ENCODE measurements at places on chromosomes 16 and 17.

- no peak for DNase-seq
Observed at GRCh38 chr17:64126918-64127317, 3.0 kb downstream of the ERN1 start.

DNA sequence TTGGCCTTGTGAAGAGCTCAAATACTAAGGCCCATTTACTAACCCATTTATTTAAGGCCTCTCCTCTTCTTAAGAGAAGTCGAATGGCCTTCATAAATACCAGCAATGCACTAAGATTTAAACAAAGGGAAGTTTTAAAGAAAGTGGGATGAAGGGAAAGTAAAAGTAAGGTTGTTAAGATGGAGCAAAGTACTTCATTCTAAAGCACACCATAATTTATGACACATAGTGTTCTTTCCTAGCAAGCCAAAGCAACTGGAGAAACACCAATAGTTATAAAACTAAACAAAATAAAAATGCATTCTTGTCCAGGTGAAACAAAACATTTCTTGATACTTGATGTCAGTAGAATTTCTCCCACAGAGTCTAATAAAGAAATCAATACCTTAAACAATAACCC lies 27.9 kb downstream of the CDH11 start:
- no peak for DNase-seq

DNA sequence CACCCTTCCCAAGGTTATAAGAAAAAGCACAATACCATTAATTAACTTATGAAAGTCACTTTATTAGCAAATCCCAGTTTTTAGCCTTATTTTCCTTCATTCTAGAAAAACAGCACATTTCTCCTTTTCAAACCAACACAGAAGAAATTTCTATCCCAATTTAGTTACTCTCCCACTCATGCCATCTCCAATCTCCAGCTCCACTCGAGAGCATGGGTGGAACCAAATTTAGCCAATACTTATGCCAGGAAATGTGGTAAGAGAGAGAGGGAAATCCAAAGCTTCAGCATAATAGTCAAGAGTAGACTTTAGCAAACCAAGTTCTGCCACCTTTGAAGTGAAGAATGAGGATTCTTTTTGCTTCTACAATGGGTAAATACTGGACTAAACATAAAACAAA lies 288.8 kb downstream of the KIF2B start:
- no peak for DNase-seq

- DNase-seq, result no peak
Observed at GRCh38 chr17:53046781-53047180, 775.9 kb upstream of the KIF2B start.

DNA sequence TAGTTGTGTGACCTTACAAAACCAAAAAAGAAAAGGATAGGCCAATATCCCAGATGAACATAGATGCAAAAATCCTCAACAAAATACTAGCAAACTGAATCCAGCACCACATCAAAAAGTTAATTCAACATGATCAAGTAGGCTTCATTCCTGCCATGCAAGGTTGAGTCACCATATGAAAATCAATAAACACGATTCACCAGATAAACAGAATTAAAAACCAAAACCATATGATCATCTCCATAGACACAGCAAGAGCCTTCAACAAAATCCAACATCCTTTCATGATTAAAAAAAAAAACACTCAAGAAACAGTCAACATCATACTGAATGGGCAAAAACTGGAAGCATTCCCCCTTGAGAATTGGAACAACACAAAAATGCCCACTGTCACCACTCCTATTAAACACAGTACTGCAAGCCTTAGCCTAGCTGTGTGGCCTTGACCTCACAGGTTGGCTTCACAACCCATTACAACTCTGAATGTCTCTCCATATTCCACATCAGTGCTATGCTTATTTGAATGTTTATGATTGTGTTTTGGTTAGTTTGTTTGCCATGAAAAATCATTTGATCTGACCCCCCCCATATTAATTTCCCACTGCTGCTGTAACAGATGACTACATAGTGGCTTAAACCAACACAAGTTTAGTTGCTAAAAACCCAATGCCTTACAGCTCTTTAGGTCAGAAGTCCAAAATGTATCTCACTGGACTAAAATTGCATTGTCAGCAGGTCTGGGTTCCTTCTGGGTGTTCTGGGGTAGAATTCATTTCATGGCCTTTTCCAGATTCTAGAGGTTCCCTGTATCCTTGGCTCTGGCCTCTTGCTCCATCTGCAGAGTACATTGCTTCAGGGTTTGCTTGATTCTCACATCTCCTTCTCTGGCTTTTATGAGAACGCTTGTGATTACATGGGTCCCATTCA lies 257.1 kb upstream of the DYNLRB2 start:
- DNase-seq, result no peak

- no peak for DNase-seq
Observed at GRCh38 chr16:57349212-57350031, 9.2 kb upstream of the CCL22 start.

- no peak for DNase-seq
Observed at GRCh38 chr17:42520540-42520951, 15.5 kb upstream of the NAGLU start.

GRCh38 chr16:473046-474043 lies 47.9 kb downstream of the RAB11FIP3 start:
- no peak for DNase-seq

- peak; percentile 44 for DNase-seq
Observed at GRCh38 chr17:75896415-75897159, at the start of gene TRIM65. Gene TRIM65 (minus strand): TSS chr17:75896951. CDS start chr17:75896937, 14 bp downstream.

DNA sequence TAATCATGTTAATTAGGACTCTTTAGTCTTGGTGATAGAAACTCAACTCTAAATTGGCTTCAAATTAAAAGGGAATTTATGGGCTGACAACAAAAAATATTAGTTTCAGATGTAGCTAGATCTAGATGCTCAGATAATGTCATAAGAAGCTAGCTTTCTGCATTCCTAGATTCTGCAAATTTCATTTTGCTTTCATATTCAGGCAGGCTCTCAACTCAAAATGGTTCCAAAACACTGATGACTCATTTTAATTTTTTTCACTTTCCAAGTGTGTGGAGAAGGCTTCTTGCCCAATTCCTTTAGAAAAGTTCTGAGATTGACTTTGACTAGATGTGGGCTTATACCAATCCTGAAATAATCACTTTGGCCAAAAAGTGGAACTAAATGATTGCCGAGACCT lies 236.7 kb upstream of the GOT2 start:
- no peak for DNase-seq

GRCh38 chr17:76911299-76912017 lies 43.3 kb downstream of the MGAT5B start:
- DNase-seq, result no peak

DNA sequence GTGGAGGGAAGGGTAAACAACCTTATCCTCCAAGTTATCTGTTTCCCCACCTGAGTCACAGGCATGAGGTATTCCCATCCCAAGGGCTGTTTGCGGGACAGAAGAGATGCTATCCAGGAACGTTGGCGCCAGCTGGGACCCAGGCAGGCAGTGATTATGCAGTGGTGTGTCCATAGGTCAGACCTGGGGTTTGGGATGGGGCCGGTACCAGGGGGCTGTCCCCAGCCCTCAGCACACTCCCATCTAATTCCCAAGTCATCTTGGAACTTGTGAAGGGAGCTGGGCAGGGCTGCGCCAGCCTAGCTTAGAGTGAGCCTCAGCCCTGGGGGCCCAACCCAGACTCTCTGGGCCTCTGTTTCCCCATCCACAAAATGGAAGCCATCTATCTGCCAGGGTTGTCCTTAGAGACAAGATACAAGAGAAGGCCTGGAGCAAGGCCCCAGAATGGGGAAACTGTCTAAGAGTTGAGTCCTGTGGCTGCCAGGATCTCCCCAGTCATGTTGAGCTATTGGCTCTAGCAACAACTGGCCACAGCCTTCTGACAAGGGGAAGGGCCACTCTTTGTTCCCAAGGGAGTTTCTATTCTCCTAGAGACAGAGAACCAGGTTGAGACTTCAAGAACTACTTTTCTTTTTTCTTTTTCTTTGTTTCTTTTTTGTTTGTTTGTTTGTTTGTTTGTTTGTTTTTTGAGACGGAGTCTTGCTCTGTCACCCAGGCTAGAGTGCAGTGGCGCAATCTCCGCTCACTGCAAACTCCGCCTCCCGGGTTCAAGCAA lies 9.8 kb upstream of the JUP start:
- no peak for DNase-seq

DNA sequence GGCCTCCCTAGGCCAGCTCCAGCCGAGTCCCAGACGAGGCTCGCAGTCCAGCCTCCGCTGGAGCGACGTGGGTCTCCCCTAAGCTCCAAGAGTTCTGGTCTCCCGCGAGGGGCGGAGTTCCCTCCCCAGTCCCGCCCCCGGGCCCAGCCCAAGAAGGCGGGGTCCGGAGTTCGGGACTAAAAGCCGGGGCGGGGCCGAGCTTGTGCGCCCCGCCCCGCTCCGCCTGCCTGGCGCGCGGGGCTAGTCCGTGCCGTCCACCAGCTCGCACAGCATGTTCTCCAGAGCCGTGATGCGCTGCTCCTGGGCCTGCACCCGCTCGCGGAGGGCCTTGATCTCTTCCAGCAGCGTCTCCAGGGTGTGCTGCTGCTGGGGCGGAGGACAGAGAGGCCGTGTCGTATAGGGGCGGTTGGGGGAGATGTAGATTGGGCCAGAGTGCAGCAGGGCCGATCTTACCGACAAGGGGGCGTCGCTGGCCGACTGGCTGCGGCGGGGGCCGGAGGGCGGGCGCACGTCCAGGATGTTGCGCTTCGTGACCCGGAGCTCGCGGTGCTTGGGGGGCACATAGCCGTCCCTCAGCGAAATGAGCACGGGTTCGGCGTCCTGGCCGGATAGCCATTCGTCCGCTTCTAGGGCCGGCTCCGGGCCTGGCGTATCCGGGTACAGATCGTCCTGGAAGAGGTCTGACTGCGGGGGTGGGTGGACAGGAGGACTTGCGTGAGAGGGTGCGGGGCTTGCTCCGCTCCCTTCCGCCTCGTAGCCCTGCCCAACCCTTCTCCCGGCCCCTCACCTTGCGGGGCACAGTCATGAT lies 7.0 kb downstream of the CORO6 start:
- peak; percentile 88 for DNase-seq

GRCh38 chr17:36072431-36073121 lies 8.5 kb downstream of the CCL18 start:
- DNase-seq, result no peak

GRCh38 chr16:4071686-4072561 lies 44.3 kb downstream of the ADCY9 start:
- DNase-seq, result no peak

GRCh38 chr17:74119049-74119580 lies 84.4 kb upstream of the RPL38 start:
- DNase-seq, result no peak

DNA sequence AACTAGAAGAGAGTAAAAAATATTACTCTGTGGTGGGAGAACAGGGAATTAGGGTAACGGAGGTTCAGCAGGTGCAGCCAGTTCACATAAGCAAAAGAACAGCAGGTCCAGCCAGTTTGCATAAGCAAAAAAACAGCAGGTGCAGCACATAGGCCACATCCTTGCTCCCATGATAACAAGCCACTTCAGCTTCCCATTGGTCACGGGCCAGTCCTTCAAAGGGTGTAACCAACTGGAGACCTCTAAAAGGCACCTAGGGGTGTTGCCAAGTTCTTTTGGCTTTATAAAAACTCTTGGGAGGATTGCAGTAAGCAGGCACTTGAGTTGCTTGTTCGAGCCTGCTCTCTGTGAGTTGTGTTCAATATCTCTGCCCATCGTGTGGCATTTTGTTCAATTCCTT lies 488.1 kb downstream of the XYLT1 start:
- DNase-seq, result no peak

DNA sequence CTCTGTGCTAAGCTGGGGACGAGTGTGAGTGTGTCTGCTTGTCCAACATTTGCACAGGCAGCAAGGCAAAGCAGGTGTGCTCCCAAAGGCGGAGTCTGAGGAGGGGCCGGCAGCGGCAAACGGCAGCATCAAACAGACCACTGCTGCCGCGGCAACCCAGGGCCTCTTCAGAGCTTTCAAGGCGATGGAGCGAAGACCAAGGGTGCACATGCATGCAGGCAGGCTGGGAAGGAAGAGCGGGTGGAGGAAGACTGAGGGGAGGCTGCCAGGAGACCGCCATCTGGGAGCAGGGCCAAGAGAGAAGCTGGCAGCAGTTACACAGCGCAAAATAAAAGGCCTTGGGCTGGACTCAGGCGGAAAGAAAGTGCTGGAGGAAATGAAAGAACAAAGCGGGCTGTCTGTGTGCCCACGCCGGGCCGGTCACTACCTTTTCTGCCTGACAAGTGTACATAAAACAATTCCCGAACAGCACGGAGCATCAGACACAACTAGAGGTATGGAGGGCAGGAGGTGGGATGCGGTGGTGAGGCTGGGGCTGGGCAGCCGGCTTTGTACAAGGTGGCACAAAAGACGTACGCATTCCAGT lies 8.5 kb downstream of the TIMM22 start:
- DNase-seq, result no peak

- peak; percentile 30 for DNase-seq
Observed at GRCh38 chr17:79746889-79747507, 16.3 kb downstream of the ENPP7 start.

GRCh38 chr17:17839791-17840707 lies 3.3 kb upstream of the SREBF1 start:
- DNase-seq, result peak; percentile 56

DNA sequence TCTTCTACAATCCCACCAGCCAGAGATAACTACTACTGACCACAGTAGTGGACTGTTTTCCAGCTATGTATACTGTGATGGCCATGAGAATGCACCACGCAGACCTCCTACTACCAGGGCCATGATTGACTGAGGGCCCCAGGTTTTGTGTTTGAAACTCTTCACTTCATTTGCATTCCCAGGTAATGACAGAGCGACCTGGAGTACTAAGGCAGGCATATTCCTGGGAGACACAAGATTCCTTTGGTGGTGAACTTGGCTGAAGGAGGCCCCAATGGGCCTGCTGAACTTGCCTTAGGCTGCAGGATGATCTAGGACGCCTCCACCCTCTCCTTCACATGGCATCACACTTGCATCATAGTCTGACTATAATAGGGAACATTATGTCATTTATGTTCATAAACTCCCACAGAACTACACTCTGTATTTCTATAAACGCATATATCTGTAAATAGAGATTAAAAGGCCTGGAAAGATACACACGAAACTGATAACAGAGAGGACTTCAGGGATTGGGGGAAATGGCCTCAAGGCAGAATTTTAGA lies 30.4 kb downstream of the CLEC19A start:
- DNase-seq, result no peak

GRCh38 chr17:77619851-77620250 lies 338.7 kb upstream of the TNRC6C start:
- DNase-seq, result no peak

GRCh38 chr17:312476-313148 lies 40.0 kb downstream of the RPH3AL start:
- no peak for DNase-seq

GRCh38 chr16:31092330-31092729 lies 2.3 kb downstream of the VKORC1 start:
- no peak for DNase-seq

DNA sequence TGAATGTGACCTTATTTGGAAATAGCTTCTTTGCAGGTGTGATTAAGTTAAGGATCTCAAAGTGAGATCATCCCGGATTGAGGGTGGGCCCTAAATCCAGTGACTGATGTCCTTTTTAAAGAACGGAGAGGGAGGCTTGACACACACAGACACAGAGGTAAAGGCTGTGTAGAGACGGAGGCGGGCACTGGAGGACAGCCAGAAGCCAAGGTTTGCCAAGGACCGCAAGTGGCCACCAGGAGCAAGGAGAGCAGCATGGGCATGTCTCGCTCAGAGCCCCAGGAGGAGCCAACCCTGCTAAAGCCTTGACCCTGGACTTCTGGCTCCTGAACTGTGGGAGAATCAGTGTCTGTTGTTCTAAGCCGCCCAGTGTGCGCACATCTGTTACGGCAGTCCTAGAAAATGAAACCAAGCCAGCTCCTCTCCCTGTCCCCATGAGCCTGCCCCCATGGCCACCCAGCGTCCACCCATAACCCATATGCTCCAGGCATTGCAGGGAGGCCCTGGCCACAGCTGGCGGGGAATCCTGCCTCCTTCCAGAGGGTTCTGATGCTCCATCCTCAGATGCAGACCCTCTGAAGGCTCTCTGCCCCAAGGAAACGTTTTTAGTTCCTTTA lies 15.2 kb downstream of the CNGB1 start:
- DNase-seq, result no peak

All from NCI-H526 treated with DMSO at 0.1 percent for 48 hours (cell line).